ENCODE measurements at places on chromosomes 1 and 21. TPM values are rescaled to one million over a fixed set of nuclear protein-coding genes. Genes with fewer than 3 reads are reported as not detected.

GRCh38 chr1:31669786-31670592 lies 25.3 kb upstream of the PEF1 start:
- H3K27ac ChIP-seq, result no peak overlapping the region
- H3K4me1 ChIP-seq, result peaks cover 3% of the 10 kb centered on the region
- H3K36me3 ChIP-seq, result no peaks in the 10 kb centered on the region
- H3K4me3 ChIP-seq, result peak overlapping the region; percentile 6
- peak; percentile 19 for DNase-seq

GRCh38 chr1:114482585-114482984 lies 28.4 kb downstream of the TRIM33 start:
- H3K4me1 ChIP-seq, result peaks cover 14% of the 10 kb centered on the region
- no peaks in the 10 kb centered on the region for H3K36me3 ChIP-seq
- DNase-seq, result peak; percentile 14
- H3K27me3 ChIP-seq, result no peaks in the 10 kb centered on the region
- H3K4me3 ChIP-seq, result no peak overlapping the region

- no peaks in the 10 kb centered on the region for H3K36me3 ChIP-seq
- H3K27me3 ChIP-seq, result no peaks in the 10 kb centered on the region
- DNase-seq, result no peak
- H3K4me3 ChIP-seq, result no peak overlapping the region
- no peak overlapping the region for H3K27ac ChIP-seq
Measured at GRCh38 chr1:104295511-104295910, 545.8 kb downstream of the AMY1C start.

DNA sequence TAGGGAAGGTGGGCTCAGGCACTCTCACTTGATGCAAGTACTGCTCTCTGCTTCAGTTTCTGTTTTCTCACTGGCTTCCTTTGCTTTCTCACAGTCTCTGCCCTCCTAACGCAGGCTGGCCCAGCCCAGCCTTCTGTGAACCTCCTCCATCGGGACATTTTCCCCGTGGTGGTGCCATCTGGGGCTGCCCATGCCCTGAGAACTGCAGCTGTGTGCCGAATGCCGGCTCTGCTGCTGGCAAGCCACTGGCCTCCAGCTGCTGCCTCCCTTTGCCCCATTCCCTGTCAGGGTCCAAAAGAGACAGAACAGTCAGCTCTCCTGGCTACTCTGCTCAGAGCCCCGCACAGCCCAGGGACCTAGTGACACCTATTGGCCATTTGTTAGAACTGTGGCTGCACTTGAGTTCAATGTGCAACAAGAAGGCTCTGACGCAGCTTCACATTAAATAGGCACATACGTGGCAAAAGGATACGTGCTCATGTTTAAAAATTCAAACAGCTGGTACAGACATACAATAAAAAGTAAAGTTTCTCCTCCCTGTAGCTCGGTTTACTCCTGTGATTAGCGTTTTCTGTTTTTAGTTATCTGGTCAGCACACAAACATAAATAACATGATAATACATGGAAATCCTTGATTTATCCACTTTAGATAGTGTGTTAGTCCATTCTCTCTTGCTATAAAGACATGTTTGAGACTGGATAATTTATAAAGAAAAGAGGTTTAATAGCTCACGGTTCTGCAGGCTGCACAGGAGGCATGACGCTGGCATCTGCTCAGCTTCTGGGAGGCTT lies 46.6 kb downstream of the FCRL5 start:
- no peak for DNase-seq
- no peaks in the 10 kb centered on the region for H3K4me1 ChIP-seq
- no peaks in the 10 kb centered on the region for H3K27me3 ChIP-seq
- H3K36me3 ChIP-seq, result no peaks in the 10 kb centered on the region
- H3K27ac ChIP-seq, result no peak overlapping the region

PTGFRN gene
- 6.1 TPM for total RNA-seq

DNA sequence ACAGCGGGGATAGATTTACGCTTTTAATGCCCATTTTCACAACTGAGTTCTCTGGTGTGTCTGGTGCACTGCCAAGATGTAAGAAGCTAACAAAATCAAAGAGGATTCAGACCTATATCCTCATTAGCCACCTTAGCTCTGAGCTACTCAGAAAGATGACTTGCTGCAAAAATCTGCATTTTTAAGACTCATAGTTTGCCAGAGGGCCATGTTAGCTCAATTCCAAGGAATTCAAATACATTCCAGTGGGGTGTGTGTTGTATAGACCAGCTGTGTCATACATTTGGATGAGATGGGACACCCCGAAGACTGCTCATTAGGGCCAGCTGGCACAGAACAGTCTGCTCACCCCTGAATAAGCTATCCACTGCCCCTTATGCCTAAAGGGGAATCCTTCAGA lies 8.9 kb downstream of the DENND2D start:
- H3K27ac ChIP-seq, result no peak overlapping the region
- H3K4me3 ChIP-seq, result no peak overlapping the region
- no peak for DNase-seq

NBPF6 gene
- not detected for total RNA-seq

FNDC10 gene
- total RNA-seq, result 2.9 TPM

DNA sequence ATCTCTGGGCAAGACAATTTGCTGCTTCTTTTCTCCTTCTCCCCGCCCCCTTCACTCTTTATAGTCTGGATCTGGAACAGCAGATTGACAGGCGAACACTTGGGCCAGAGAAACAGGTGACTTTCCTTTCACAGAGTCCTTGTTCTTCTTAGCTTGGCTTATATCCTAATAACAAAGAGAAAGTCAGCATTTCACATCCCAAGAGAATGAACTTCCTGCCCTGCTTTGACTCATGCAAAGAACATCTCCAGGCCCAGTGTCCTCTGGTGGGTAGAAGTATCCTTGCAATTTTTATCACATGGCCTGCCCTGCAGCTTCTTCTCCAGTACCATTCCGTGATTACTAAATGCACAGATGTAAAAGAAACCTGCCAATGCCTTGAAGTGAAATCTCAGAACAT lies 764.4 kb downstream of the ADGRL2 start:
- no peaks in the 10 kb centered on the region for H3K36me3 ChIP-seq
- DNase-seq, result no peak
- no peak overlapping the region for H3K27ac ChIP-seq
- no peak overlapping the region for H3K4me3 ChIP-seq
- no peaks in the 10 kb centered on the region for H3K27me3 ChIP-seq
- no peaks in the 10 kb centered on the region for H3K4me1 ChIP-seq

GRCh38 chr1:245168086-245168485 lies 13.3 kb downstream of the KIF26B start:
- no peaks in the 10 kb centered on the region for H3K4me1 ChIP-seq
- no peak overlapping the region for H3K27ac ChIP-seq
- H3K36me3 ChIP-seq, result no peaks in the 10 kb centered on the region
- no peak for DNase-seq
- H3K27me3 ChIP-seq, result peaks cover 7% of the 10 kb centered on the region
- H3K4me3 ChIP-seq, result no peak overlapping the region

- H3K27me3 ChIP-seq, result no peaks in the 10 kb centered on the region
- H3K4me1 ChIP-seq, result no peaks in the 10 kb centered on the region
- no peak overlapping the region for H3K4me3 ChIP-seq
- no peaks in the 10 kb centered on the region for H3K36me3 ChIP-seq
- DNase-seq, result no peak
Measured at GRCh38 chr1:45846931-45847330, 43.5 kb downstream of the MAST2 start.

DNA sequence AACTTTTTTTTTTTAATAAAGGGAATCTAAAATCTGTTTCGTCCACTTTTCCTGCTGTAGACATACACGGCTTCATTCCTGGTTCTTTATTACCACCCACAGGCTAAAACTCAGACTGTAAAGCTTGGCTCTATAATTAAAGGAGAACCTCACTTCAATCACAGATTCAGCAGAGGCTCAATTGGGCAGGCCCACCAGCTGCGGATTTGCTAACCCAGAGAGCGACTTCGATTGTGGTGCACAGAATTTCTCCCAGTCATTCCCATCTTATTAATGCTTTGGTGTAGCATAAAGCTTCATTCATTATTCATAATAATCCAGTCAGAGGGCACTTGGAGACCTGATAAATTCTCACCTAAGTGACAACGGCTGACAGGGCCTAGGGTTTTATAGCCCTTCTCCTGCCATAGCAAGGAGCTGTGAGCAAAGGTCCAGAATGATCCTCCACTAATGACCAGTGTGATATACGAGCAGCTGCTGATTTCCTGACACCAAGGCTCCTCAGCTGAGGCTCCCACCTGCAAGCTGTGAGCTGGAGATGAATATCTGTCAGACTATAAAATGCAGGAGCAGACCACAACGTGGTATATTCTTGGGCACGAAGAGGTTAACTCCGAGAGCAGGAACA lies 149.0 kb downstream of the ATP6V1G3 start:
- DNase-seq, result no peak
- H3K4me3 ChIP-seq, result no peak overlapping the region
- H3K27me3 ChIP-seq, result no peaks in the 10 kb centered on the region
- no peaks in the 10 kb centered on the region for H3K36me3 ChIP-seq
- H3K4me1 ChIP-seq, result no peaks in the 10 kb centered on the region

DNA sequence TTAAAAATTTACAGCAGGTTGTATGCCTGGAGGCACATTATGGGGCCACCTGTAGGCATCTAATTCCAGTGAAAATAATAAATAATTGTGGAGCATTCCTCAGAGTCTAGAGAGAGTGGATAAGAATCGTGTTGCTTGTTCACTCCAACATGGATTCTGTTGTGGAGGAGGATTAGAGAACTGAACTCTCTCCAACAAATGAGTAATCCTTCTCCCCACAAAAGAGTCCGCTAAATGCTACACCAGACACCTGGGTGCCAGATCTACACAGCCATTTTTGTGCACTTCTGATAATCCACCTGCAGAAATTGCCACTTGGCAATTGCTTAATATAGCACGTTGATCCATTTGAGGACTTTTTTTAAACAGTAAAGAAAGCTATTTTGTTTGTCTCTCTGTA lies 113.7 kb upstream of the DPYD start:
- no peak for DNase-seq
- H3K4me3 ChIP-seq, result no peak overlapping the region
- no peaks in the 10 kb centered on the region for H3K4me1 ChIP-seq
- no peak overlapping the region for H3K27ac ChIP-seq
- no peaks in the 10 kb centered on the region for H3K36me3 ChIP-seq
